ENCODE measurements at places on chromosomes 12 and 14.

GRCh38 chr12:52691076-52691840 is 11.1 kb upstream of the KRT1 start:
- DNase-seq = no peak

GRCh38 chr12:34291001-34291400 is 268.7 kb downstream of the ALG10 start:
- no peak for DNase-seq

GRCh38 chr14:61262082-61262481 is 19.1 kb downstream of the TMEM30B start:
- no peak for DNase-seq

GRCh38 chr12:76685246-76685678 is 78.7 kb upstream of the ZDHHC17 start:
- DNase-seq = peak; percentile 25

DNA sequence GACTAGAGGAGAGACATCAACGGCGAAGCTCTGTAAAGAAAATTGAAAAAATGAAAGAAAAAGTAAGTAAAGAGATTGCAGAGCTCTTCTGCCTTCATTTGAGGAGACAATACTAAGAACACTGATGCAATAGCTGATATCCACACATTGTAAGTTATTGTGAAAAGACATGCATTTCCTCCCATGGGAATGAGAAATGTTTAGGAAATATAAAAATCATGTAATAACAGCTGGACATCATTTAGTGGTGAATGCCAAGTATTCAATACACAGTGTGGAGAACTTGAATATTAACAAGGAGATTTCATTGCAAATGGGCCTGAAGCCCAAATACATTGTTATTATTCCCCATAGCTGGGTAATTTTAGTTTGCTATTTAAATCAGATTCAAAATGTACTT is 179.2 kb downstream of the KICS2 start:
- no peak for DNase-seq

DNA sequence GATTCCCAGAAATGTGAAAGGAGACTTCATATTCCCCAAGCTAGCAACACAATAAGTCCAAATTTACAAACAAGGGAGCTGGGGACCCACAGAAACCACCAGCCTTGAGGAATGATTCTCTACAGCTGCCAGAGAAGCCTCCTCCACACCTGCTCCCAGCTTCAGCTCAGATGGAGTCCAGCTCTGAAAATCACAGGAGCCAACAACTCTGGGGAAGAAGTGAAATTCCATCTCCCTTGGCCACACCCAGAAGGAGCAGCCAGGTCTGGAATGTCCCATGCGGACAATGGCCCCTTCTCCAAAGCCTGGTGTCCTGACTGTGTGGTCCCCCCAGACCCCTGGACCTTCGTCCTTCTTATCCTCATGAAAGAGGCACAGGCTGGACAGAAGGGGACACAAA is 45.4 kb downstream of the SYNE3 start:
- no peak for DNase-seq

DNA sequence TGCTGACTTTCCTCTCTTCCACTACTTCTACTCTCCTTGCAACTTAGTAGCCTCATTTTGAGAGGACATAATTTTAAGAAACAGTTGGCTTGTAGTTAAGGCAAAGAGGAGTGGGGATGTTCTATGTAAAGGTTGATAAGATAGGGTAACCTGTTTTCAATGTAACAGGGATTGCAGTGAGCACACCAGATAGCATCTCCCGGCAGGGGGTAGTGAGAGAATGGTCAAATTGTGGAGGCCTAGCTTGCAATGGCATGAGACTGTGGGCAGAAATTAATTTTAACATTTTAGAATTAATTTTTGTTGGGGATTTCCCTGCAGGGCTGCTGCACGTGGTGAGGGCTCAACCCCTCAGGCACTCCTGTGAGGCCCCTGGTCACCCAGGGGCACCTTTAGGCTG is 41.4 kb downstream of the KLRG1 start:
- DNase-seq = no peak

GRCh38 chr14:53183611-53184010 is 30.5 kb upstream of the DDHD1 start:
- no peak for DNase-seq

DNA sequence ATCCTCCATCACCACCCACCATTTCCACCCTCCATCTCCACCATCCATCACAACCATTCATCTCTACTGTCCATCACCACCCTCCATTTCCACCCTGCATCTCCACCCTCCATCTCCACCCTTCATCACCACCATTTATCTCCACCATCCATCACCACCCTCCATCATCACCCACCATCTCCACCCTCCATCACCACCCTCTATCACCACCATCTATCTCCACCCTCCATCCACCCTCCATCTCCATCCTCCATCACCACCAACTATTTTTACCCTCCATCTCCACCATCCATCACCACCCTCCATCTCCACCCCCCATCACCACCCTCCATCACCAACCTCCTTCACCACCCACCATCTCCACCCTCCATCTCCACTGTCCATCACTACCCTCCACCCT is 4.7 kb upstream of the CEP170B start:
- no peak for DNase-seq

DNA sequence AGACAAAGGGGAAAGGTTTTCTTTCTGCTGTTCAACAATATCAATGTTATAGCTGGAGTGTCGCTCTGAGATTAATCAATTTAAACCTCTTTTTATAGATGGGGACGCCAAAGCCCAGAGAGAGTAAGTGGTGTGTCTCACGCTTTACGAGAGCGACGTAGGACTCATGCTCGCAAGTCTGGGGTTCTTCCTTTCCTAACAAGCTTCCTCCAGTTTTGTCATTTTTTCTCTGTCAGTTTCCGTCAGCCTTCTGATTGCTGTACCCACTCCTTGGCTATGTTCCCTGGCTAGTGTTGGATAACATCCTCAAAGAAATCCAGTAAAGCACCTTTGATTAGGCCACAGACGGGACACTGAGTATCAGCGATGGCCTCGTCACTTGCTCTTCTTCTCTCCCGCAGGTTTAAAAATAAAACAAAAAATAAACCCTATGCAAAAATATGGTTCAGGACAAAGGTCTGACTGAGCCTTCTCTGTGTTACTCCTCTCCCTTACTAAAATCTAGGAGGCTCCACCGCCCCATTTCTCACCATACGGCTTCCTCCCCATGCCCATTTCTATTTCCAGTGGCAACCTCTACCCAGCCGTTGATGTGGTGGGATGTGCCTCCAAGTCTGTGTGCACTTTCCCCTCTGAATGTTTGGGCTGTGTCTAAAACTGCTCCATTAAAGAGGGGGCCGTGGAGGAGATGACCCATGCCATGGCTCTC is 172.7 kb upstream of the PARP11 start:
- no peak for DNase-seq

- no peak for DNase-seq
Measured at GRCh38 chr14:50957296-50957695, 13.0 kb upstream of the PYGL start.

DNA sequence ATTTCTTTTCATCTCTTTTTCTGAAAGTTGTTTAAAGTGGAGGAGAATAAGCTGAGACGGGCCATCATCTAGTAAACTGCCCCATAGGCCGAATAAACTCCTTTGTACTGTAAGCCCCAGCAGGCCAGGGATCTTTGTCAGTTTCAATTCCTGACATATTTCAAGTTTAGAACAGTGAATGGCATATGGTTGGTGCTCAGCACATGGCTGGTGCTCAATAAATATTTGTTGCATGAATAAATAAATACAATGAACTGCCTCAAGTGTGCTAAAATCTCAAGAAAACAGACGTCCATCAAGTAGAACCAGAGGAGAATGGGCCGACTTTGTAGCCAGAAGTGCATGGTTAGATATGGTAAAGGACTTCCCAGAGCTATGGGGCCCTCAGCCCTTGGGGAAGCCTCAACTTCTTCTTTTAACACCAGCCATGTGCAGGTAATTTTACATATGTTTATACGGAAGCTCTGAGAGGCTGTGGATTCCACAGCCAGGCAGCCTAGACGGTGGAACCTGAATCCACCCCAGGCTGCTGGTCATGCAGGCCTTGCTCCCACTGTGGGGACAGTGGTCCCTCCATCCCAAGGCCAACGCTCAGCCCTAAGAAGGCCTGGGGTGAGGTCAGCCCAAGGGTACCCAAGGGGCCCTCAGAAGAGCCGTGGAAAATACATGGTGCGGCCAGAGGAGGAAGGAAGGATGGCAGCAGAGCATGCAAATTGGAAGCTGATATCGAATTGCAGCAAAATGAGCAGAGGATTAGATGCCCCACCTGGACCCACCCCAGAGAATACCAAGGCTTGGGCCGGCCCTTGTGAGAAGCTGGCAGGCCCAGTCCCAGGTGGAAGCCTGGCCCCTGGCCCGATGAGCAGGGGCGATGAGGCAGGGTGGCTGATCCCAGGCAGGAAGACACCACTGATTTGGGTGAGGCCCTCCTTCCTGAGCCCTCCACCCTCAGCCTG is 8.7 kb upstream of the AQP2 start:
- DNase-seq = no peak

DNA sequence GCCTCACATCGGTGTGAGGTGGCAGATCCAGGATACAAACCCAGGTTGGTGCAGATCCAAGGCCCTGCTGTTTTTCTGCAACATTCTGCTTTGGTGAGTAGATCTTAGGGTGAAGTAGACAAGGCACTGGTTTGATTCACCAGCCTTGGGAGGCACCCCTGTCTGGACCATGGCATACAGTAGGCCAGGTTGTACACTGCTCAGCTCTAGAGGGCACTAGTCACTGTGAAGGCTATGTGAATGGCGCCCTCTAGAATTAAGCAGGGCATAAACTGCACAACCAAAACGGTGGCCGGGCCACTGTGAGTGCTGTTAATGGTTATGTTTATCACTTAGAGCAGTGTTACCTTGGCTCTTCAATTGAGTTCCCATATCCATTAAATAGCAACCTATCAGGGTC is 280.6 kb upstream of the PWP1 start:
- peak; percentile 32 for DNase-seq

DNA sequence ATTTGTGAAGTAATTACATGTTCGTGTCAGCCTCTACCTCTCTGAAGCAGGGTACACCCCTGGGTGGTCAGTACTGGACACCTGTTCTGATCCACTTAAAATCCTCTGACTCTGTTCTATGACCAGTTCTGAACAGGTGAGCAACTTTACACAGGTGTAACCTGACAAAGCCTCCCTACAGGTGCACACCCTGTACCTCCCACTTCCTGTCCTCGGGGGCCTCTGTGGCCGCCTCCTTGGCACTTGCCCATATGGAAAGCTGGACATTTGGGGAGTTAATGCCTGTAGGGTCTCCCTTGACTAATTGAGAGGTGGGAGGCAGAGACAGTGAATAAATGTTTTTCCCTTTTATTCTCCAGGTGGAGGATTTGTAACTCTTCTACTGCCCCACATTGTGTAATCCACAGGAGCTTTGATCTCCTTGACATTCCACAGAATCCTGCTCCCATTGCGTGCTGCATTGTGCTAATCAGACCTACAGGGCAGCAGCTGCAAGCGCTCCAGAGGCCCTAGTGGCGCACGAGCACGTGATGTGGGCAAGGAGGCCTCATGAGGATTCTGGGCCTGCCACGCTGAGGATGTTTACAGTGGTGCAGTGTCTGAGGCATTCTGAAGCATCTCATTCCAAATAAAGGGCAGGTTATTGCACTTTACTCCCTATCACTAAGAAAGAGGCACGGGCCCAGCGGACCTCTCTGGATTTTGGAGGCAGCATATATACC is 45.8 kb upstream of the BATF start:
- no peak for DNase-seq

GRCh38 chr12:67807814-67808213 is 159.3 kb downstream of the DYRK2 start:
- DNase-seq = no peak

DNA sequence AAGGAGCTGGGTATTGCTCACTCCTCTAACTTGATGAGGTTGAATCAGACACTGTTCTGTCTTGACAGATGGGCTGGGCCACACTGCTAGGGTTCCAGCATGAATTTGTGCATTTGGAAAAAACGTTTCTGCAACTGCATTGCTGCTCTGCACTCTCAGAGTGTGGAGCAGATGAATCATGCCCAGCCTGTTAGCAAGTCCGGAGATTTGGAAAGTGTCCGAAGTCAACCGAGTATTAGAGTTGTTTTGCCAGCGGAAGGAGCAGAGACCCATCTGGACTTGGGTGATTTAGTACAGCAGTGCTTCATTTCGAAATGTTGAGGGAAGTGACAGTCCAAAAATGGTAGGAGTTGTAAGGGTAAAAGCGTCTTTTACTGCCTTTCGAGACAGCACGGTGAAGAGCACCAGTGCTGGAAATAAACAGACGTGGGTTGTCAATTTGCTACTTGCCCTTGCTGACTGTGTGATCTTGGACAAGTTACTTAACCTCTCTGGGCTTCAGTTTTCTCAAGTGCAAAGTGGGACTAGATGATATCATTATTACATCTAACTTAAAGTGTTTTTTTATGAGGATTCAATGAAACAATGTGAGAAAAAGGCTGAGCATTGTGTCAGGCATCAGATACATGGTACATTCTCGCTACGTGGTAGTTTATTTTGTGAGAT is 139.5 kb downstream of the CHST11 start:
- DNase-seq = no peak

DNA sequence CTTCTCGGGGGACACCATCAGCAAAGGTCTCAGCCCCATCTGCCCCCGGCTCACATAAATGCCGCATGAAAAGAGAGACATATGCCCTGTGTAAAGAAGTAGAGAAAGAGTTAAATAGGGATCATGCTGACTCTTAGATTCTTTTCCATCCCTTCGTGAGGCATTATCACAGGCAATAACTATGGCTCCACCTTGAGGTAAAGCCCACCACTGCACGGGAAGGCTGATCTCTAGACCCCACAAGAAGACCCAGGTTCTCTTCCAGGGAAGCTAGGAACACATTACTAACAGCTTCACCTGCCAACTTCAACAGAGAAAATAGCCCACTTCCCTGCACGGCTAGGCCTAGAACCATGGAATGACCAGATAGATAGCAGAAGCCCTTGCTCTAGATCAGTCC is 14.1 kb upstream of the NOP2 start:
- no peak for DNase-seq

GRCh38 chr12:26119391-26119989 is 5.3 kb downstream of the BHLHE41 start:
- no peak for DNase-seq

DNA sequence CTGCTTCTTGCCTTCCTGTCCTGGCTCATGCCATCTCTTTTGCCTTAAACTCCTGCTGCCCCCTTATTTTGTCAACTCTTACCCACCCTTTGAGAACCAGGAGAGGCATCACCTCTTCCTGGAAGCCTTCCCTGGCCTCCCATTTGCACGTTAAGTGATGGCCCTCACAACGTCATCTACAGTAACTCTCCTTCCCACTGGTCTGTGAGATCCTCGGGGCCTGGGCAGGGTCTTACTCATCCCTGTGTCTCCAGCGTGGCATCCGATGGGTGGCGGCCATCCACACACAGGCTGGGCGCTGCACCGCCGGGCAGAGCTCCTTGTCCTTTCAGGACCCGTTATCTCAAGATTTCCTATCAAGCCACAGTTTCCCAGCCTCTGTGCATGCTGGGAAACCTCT is 16.8 kb upstream of the CACNA2D4 start:
- no peak for DNase-seq

GRCh38 chr12:22046968-22047390 is 961 bp downstream of the CMAS start:
- DNase-seq = no peak

GRCh38 chr12:122979908-122980182 is 636 bp upstream of the ARL6IP4 start:
- no peak for DNase-seq

All from mucosa of descending colon (tissue), 3 donors.